ENCODE measurements at places on chromosomes 5 and 9.

- DNase-seq: no peak
Observed at GRCh38 chr5:73318308-73318719, 130.3 kb downstream of the FOXD1 start.

DNA sequence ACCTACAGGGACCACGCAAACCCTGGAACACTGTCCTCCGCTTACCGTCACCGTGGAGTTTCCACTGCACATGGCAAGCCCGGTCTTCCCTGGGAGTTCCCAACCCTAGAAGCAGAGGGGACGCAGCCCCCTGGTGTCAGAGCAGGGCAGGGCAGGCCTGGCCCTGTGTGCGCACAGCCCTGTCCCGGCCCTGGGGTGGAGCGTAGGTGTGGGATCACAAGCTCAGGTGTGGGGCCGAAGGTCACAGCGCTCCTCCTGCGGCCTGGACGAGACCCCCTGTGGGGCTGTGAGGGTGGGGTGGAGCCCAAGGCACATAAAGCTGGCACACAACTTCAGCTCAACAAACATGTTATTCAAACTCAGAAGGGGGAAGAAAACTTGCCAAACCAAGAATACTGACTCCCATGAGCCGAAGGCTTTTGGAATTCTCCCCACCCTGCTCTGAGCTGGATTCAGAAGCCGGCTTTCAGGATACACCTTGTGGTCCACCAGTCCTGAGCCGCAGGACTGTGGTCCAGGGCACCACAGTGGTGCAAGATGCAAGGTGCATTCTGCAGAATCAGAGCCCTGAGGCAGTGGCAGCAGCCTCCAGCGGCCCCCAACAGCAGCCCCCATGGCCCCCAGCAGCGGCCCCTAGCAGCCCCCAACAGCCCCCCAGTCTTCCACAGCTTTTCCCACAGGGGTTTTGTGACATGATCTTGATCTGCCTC lies 11.8 kb upstream of the EXOC3 start:
- peak; percentile 10 for DNase-seq

DNA sequence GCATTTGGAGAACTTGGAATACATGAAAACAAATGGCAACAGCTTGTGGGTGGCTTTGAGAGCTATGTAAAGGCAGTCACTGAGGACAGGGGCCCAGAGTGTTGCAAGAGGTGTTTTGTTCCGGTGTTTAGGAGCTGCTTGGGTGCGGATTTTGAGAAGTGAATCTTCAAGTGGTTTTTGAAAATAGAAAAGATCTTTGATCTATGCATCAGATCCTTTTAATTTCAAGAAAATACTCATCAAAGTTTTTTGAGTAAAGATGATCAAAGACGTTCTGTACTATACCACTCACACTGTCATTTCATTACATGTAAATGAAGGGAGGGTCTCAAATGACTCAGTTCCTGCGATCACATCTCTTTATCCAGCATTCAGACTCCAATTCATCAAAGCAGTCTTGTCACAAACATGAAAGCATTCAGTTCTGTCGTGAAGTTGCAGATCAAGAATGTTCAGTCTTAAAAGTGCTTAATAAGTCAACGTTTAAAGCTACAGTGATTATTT lies 112.5 kb downstream of the WDR41 start:
- no peak for DNase-seq

DNA sequence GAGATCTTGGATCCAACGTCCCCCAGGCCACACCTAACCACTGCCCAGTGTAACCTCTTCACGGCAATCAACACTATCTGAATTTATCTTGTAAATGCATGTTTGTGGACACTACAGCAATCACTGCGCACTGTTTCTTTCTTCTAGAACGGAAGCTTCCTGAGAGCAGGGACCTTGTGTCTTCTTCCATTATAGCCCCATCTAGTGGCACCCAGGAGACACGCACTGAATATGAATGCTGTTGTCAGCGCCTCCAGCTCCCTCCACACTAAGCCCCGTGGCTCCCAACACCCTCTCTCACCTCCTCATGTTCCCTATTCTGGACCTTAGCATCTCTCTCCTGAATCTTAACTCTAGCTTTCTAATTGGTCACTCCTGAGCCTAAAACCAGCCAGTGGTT lies 72.7 kb downstream of the SMIM23 start:
- no peak for DNase-seq

DNA sequence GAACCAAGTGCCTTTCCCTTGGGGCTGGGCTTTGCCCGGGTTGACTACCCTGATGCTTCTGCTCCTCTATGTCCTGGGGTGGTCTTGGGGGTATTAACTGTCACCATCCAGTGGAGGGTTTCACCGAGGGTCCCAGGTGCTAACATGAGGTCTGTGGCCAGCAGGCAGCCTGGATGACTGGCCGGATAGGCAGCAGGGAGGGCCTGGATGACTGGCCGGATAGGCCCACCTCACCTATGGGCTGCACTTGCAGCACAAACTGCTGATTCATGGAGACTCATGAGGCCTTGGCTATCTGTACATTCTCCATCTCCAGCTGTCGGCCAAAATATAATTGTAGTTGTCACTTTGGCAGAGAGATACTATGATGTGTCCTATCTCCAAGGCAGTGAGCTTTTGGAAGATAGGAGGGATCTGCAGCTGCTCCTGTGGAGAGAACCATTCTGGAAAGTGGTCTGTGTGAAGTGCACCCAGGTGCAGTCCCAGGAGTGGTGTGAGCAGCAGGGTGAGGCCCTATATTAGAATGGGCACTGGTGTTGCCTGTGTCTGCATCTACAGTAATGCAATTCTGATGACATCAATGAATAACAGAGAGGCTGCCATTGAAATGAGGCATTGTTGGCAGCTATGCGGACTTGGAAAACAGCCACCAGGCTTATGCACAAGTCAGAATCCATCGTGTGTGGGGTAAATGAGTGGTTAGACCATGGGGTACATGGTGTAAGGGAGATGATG lies 26.3 kb upstream of the CDKN2AIPNL start:
- DNase-seq: no peak

DNA sequence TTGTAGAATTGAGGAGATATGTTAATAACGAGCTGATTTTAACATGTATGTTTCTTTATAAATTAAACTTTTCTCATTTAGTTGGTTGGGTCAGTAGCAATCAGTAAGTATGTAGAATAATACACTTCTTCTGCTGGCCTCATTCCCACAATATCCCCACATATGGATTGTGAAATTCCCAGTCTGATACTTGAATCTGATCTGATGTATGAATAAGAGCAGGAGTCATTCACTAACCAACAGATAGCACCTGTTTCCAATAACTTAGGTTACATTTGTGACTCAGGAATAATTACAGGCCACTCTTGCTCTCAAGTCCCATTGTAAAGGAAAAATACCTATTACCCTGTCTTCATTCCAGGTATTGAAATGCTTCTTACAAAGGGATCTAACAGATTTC lies 23.9 kb downstream of the SLC36A1 start:
- no peak for DNase-seq

DNA sequence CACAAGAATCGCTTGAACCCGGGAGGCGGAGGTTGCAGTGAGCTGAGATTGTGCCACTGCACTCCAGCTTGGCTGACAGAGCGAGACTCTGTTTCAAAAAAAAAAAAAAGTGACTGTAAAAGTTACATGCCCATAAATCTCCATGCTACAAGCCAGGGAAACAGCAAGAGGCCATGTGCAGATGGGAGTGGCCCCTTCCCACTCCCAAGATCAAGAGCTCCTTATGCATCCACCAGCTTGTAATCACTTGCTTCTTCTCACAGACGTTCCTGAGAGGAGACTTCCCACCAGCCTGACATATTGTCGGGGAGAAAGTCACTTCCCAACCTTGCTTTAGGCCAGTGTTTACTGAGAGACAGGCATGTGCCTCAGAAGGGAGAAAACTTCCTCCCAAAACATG lies 45.6 kb upstream of the N4BP3 start:
- no peak for DNase-seq

DNA sequence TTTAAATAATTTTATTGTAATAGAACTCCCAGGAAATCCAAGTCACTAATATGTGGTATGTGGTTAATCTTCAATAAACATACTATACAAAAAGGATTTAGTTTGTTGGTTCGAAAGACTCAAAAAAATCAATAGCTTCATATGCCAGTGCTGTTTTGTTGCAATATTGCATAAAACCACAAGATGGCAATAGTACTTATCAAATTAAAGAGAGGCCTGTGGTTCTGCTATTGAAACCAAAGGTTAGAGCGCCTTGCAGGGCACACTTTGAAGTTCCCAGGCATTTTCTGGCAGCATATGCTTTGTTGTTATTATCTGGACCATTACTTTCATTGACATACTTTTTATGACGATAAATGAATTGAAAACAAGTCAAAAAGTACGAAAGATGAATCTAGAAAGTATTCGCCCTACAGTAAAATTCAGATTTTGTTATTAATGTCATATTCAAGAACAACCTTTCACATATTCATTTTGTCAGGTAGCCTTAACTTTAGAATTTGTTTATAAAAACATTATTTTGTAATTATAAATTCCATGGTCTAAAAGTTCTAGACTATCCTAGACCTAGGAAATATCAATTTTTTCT lies 316.3 kb downstream of the MCTP1 start:
- no peak for DNase-seq

DNA sequence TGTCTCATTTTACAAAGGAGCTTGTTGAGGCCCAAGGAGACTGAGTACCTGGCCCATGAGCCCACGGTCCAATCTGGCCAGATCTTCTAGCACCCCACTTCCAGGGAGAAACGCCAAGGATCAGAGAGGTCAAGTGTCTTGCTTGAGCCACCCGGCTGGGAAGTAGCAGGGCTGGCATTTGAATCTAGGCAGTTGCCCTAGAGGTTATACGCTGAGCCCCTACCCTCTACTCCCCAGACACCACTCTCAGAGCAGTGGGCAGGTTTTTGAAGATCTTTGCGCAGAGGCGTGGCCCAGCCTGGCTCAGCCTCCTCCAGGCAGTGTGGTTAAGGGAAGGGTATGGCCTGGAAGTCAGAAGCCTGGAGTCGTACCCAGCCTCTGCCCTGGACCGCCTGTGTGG lies 5.8 kb upstream of the NUP214 start:
- DNase-seq: no peak

Measured in stimulated activated CD8-positive, alpha-beta memory T cell treated with anti-CD3 and anti-CD28 coated beads, Interleukin-7, amount 100 ng/mL, for 1 hour (primary cell).